ENCODE measurements at places on chromosomes 1 and 21.

- DNase-seq, result no peak
Observed at GRCh38 chr1:185869590-185869989, 135.4 kb downstream of the HMCN1 start.

GRCh38 chr1:15736892-15737261 is 819 bp downstream of the SLC25A34 start:
- DNase-seq, result no peak

GRCh38 chr21:31592963-31593560 is 66.4 kb upstream of the SOD1 start:
- DNase-seq, result no peak

DNA sequence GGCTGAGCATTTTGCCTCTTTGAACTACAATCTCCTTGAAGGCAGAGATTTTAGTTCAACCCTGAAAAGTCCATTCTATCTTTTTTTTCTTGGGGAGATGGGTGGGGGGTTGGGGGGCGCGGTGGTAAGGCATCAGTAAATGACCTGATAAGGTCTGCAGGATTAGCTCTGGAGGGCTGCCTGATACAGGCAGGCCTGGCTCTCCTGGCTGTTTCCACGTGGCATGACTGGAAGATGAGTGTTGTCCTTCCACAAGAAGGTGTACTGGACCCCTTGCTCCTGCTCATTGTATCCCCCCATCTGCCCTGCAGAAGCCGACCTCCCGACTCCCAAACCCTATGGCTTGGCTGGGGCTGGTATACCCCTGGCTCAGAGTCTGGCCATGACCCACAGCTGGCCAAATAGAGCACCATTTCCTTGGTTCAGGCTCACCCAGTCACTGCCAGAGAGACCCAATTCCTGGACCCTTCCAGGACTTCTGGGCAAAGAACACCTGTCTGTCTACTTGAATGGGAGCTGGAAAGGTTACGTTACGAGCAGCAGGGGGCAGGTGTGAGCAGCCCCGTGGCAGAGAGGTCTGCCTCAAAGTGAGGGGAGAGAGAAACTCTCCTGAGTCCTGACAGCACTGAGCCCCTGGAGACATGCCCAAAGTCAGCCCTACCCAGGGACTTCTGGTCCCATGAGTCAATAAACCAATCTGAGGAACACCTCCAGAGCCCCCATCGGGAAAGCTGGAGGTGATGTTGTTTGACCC is 17.0 kb downstream of the DHRS3 start:
- DNase-seq, result no peak

DNA sequence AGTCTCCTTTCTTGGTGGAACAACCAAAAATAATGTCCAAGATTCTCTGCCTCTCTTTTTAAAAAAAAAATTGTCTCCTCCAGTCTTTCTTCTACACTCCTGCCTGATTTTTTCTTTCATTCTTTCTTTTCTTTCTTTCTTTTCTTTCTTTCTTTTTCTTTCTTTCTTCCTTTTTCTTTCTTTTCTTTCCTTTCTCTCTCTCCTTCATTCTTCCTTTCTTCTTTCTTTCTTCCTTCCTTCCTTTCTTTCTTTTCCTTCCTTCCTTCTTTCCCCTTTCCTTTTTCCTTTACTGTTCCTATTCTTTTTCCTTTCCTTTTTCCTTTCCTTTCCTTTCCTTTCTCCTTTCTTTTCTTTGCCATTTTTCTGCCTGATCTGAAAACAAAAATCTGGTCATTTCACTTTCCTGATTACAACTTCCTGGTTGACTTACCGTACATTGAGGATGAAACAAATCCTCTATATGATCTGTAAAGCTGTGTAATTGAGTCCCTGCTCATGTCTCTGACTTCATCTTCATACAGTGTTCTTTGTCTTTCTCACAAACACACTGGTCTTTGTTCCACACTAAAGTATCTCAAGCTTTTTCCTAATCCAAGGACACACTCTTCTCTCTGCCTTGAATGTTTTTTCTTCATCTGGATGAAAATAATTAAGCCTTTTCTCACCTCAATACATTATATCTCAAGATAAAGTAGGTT is 6.1 kb upstream of the KRTAP23-1 start:
- no peak for DNase-seq

GRCh38 chr1:203342192-203342940 is 8.6 kb downstream of the FMOD start:
- peak; percentile 17 for DNase-seq

GRCh38 chr1:17553975-17554700 is 14.6 kb downstream of the ARHGEF10L start:
- DNase-seq, result no peak

DNA sequence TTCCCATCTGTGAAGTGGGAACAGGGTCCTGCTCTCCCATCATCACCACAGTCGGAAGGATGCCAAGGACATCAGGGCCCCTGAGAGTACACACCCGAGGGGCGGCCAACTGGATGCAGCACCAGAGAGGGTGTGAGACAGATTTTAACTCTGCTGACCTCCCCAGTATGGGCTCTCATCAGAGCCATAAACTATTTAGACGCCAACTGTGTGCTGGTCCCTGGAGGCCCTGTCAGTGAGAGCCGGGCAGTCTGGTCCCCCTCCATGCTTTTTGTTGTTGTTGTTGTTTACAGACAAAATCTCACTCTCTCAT is 1.7 kb downstream of the FGR start:
- no peak for DNase-seq

DNA sequence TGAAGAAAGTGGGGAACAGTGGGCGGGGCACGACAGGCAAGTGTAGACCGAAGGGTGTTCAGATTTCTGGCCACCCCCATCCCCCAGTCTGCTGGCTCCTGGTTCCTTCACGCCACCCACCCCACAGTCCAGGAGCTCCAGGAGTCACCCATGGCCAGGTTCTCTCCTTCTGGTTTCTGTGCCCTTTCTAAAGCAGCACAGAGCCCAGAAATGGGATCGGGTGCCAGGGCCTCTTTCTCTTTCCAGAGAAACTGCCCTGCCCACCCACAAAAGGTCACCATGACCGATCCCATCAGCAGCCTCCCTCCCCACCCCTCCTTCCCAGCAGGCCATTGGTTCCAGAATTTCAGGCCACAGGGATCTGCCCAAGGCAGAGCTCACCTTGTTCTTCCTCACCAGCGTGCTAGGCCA is 3.2 kb upstream of the CELSR2 start:
- DNase-seq, result no peak

DNA sequence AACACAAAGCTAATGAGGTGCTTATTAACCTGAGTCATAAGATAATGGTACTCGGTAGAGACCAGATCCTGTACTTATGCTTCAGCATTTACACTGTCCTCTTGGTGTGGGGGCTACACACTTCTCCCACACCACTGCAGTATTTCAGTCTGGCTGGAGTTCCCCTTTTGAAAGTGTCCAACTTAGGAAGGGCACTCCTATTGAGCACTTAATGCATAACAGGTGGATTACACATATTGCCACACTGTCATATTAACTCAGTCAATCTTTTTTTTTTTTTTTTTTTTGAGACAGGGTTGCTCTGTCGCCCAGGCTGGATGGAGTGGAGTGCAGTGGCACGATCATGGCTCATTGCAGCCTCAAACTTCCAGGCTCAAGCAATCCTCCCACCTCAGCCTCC is 1.5 kb downstream of the GPATCH4 start:
- DNase-seq, result no peak
